ENCODE measurements at places on chromosomes 1 and 21.

- no peak for DNase-seq
Observed at GRCh38 chr1:33698361-33699035, 165.4 kb upstream of the HMGB4 start.

- DNase-seq, result no peak
Observed at GRCh38 chr21:28883931-28884330, 108.7 kb downstream of the LTN1 start.

GRCh38 chr1:25821630-25822091 lies 1.9 kb downstream of the MTFR1L start:
- no peak for DNase-seq

DNA sequence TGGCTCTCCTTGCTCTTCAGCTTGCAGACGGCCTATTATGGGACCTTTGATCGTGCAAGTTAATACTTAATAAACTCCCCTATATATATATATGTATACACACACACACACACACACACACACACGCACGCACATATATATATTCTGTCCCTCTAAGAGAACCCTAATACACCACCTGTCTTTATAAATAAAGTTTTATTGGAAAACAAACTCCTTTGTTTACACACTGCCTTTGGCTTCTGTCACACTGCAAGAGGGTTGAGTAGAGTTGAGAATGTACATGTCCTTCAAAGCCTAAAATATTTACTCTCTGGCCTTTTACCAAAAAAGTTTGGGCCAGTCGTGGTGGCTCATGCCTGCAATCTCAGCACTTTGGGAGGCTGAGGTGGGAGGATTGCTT lies 26.2 kb upstream of the SIM2 start:
- no peak for DNase-seq

DNA sequence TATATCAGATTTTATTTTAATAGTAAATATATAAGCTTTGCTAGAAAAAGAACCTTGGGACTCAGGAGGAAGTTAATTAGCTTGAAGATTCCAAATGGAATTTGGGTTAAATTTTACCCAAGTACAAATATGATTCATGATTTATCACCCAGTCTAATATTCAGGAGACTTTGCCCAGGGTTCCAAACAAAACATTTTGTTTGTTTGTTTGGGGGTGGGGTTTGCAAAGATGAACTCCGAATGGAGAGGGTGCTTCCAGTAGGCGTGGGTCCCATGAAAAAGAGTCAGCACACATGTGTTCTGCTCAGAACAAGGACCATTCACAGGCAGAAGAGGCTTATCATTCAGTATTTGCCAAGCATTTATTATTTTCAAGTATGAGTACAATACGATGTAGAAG lies 23.5 kb downstream of the KCNT2 start:
- no peak for DNase-seq

GRCh38 chr1:47684518-47684917 lies 246.7 kb downstream of the FOXD2 start:
- DNase-seq, result no peak

DNA sequence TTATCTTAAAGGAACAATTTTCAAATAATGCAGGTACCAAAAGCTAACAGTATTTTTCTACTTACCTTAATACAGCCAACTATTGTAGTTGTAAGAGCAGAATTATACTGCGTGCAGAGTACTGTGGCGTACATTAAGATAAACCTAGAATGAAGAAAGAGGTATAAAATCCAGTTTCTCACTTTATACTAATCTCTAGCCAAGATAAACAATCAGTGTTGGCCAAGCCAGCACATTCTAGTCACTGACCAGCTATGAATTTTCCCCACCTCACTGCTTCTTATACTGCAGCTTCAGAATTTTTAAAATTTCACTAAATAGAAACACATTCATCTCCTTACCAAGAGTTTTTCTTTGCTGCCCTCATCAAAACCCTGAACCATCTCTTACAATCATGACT lies 33.6 kb downstream of the SLC35D1 start:
- no peak for DNase-seq

DNA sequence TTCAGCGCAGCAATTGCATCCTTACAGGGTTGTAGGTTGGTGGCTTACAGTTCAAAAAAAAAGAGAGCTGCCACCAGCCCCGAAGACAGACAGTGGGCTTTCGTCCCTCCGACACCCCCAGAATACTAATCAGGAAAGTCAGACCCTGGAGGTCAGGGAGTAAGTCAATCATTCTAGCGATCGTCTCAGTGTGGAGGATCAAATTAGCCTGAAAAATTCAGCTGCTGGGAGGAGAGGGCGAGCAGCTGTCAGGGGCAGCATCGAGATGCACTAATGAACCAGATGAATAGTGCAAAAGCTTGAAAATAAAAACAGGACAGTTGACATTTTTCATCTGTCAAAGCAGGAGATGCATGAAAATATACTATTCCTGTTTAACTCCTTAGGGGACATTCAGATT lies 138.4 kb downstream of the NEK7 start:
- no peak for DNase-seq

GRCh38 chr1:97870589-97870988 lies 50.2 kb downstream of the DPYD start:
- no peak for DNase-seq

- DNase-seq, result no peak
Observed at GRCh38 chr1:156693848-156694689, 11.3 kb downstream of the CRABP2 start.

GRCh38 chr1:119782631-119783325 lies 14.1 kb upstream of the HMGCS2 start:
- DNase-seq, result no peak

DNA sequence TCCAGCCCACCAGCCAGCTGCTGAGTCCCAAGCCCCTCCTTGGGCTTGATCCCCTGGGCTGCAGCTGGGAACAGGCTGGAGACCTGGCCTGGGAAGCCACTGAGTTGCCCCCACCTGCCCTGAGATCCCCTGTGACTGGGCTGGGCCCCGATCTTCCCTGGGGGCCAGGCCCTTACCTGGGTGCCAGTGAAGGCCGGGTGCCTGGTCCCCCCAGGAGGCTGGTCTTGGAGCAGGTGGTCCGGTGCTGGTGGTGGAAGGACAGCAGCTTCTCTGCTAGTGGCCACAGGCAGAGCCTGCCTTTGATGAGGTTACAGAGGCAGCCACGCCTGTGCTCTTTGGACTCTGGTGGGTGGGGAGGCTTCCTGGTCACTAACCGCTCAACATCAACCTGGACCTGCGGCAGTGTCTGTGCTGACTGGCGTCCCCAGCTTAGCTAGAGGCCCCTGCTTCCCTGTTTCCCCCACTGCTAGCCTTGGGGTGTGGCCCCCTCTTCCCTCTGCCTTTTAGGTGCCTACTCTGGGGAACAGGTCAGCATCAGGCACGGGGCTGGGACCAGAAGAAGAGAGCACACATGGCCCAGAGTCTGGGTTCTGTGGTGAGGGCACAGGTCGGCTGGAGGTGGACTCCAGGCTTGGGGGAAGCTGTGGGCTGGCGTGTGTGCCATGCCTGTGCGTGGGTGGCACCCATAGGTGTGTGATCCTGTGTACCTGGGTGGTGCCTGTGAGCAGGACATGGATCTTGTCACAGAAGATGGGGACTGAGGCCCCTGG lies at the start of gene EPS8L3:
EPS8L3 (minus strand) TSS at position 278 of the 770 bp plus-strand sequence. CDS start 2,174 bp downstream, outside the sequence.
- DNase-seq, result no peak

- no peak for DNase-seq
Observed at GRCh38 chr1:19809044-19809750, 5.9 kb downstream of the RNF186 start.

- DNase-seq, result no peak
Observed at GRCh38 chr1:59309392-59309791, 12.5 kb downstream of the FGGY start.

GRCh38 chr1:109559995-109560394 lies 11.6 kb downstream of the GNAI3 start:
- DNase-seq, result no peak
